ENCODE measurements at places on chromosomes 2 and 18.

- peak; percentile 88 for DNase-seq
Measured at GRCh38 chr2:88195246-88195645, 25.1 kb downstream of the THNSL2 start.

GRCh38 chr2:229261076-229261475, 10.0 kb downstream of the PID1 start:
- no peak for DNase-seq

DNA sequence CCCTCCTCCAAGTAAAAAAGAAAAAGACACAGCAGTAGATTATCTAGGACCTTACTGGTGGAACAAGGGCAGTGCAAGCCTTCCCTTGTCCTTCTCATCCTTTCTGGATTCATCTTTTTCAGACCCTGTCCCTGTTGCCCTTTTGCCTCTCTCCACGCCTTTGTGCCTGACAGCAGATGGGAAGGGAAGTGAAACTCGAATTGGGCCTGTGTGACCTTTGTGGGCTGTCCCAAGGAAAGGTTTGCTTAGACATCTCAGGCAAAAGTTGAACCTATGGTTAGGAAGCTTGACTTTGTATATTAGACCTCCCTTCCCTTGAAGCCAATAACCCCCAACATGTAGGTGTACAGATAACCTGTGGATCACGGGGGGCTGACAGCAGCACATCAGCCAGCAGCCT, 185.3 kb downstream of the PRKCE start:
- DNase-seq, result peak; percentile 84

- DNase-seq, result no peak
Measured at GRCh38 chr2:38739524-38739923, 11.6 kb downstream of the SRSF7 start.

GRCh38 chr18:56162311-56163265, 475.8 kb downstream of the TXNL1 start:
- DNase-seq, result peak; percentile 93

DNA sequence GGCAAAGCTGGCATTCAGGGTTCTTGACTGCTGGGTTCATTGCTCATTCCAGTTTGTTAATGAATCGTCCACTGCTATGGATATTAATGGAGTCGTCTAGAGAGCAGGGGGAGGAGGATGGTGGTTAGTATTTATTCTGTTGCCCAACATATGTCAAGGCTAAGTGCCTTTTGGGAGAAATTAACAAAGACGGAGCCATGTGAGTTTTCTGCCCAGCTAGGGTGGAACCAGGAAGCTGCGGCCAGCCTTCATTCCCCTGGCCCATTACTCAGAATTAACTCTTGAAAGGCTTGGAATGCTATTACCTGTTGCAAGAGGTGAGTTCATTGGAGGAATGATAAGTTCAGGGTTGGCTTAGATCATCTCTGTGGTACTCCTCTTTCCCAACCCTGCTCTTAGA, 19.3 kb downstream of the IGFBP2 start:
- DNase-seq, result no peak

DNA sequence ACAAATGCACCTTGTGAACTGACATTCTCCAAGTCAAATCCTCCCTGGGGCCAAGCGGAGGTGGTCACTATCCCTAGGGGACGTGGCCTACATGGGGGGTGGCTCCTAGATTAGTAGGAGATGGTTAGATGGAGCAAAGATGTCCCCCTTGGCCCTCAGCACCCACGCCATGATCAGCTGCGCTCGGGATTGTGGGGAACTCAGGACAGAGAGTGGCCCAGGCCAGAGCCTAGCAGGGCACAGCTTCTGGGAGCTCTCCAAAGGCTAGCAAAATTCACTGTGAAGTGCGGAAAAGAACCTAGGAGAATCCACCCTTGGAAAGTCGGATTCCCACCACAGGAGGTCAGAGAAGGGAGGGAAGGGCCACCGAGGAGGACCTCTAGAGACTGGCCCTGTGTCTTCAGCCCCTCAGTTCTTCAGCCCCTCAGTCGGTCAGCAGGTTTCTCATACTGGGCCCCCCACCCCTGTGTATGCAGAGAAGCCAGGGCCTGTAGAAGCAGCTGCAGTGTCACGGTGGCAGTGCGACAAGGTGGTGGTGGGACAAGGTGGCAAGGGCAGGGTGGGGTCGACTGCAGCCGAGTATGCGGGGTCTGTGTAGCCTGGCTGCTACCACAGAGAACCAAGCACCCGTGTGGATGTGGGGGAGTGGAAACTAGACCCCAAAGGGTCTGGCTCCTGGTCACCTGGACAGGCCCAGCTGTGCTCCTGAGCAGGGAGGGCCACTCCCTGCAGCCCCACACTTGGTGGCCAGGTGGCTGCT, 18.4 kb downstream of the GPR55 start:
- no peak for DNase-seq

- no peak for DNase-seq
Measured at GRCh38 chr2:26652361-26653041, 11.3 kb upstream of the CIB4 start.

- no peak for DNase-seq
Measured at GRCh38 chr2:118844261-118845004, 3.0 kb downstream of the EN1 start.

DNA sequence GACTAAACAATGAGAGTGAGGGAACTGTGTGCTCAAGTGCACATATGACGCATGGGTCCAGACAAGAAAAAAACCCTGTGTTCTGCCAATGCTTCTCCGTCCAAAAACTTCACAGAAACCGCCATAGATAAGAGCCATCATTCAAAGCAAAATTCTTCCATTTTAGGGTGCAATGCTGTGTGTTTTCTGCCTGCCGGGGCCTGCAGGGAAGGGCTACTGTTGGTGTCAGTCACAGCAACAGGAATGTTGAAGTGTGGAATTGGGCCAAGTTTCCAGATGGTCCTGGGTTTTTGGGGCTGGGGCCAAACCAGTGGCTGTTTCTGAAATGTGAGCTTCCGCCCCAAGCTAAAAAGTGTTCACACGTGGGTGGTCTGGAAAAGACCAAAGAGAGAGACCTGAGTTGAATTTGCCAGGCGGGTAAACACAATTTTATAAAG, 677 bp upstream of the MC2R start:
- DNase-seq, result no peak

- DNase-seq, result no peak
Measured at GRCh38 chr2:138711812-138712211, 68.4 kb downstream of the NXPH2 start.

GRCh38 chr2:101781791-101782426, 84.4 kb downstream of the MAP4K4 start:
- no peak for DNase-seq

DNA sequence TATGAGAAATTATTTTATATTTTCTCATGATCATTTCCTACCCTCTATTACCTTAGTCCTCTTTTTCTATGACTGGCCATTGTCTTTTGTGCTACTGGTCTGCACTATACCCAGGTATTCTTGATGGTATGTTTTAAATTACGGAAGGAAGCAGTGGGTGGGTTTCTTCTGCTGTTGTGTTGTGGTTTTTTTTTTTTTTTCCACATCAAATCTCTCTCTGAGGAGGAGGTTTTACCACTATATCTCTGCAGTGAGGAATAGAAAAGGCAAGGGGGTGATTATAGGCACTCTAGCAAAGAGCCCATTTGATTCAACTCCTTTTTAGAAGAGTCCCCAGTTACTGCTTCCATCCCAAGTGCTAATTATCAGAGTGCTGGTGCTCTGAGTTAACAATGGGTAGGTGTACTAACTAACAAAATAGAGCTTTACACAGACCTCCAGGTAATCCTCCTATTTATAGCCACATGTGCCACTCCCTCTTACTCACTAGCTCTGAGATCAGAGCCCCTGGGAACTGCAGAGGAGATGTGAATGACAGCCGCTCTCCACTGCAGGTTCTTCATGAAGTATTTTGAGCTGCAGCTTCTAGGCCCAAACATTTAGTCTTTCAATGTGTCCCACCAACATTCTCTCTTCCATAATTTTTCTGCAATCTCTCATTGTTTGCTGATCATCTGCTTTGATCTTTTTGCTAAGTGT, 301.6 kb upstream of the GULP1 start:
- no peak for DNase-seq

DNA sequence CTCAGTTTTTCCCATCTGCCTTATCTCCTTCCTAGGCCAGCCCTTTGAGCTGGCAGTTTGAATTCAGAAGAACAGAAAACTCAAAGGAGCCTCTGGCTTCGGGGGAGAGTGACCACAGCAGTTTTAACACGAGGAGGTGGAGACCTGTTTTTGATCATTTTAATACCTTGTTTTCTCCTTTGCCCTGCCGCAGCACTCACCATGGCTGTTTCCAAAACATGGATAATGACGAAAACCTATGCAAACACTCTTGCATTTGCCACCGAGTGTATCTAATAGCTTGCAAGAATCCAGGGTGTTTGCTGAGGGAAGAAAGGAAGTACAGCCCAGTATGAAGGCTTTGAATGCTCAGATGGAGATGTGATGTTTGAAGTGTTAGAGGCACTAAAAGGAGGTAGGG, 167.1 kb downstream of the PRKCE start:
- no peak for DNase-seq

DNA sequence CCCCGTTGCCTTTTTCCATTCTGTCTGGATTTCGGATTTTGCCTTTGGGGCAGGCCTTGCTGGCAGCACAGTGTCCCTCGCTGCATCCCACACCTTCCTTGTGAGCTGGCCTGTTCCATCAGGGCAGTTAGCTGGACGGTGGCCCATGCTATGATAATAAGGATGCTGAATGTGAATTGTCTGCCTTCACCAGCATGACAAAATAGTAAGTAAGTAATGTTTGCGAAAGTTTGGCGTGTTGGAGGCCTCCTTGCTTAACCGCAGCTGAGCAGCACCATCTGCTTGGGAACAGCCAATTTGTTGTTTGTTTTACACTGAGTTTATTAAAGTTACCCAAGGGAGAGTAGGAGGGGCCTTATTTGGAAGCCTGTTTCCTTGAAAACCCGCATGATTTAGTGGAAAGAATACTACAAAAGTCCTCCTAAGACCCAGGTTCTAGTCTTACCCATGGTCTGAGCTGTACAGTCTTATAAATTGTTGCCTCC, 469.7 kb upstream of the FANCL start:
- peak; percentile 96 for DNase-seq

GRCh38 chr2:11716689-11717321, 29.6 kb upstream of the LPIN1 start:
- DNase-seq, result peak; percentile 67

GRCh38 chr18:3508576-3509549, 58.9 kb downstream of the TGIF1 start:
- peak; percentile 27 for DNase-seq

DNA sequence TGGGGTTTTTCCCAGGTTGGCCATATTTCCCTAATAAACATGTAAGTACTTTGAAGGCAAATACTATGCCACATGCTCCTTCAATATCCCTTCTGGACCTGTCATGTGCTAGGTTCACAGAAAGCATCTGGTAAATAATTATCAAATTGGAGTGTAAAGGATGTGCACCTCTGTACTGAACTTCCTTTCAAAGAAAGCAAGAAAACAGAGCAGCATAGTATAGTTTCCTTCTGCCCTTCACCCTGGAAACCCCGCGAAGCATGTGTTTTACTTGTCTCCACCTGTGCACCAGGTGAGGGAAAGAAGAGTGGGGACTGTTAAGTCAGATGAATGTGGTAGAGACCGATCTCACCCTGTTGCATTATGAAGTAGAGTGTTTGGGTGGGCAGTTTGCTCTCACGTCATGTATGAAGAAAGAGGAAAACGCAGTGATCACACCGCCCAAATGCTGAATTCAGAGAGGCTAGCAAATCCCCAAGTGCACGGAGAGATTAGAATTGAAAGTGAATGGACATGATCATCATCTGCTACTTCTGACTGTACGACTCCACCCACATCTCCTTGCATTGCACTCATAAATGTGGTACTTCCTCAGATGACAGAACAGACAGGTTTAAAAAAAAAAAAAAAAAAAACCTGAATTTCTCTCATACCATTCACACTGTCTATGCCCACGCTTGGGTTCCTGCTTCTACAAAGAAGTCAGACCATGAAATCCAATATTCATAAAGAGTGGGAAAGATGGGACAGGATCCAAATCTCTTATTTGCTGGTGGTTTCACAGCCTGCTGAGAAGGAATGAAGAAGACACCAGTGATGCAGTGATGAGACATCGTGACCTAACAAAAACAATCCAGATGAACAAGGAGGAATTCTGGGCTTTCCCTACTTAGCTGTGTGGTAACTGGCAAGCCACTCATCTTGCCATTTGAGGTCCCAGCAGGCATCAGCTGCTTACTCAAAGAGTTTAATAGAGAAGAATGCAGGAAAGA, 448.6 kb downstream of the BCL11A start:
- peak; percentile 85 for DNase-seq

DNA sequence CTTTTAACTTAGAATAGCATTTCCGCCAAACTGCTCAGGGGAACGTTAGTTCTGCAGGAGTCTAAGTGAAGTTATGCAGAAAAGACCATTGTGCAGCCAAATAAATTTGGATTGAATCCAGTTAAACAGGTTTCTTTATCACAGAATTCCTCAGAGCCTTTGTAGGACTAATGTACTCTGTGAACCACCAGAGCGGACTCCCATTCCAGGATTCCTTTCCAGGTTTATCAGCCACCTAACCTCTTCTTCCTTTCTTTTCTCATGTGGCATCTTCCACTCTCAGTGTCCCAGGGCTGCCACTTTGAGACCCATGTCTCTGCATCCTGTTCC, 350.4 kb downstream of the TSN start:
- DNase-seq, result no peak

DNA sequence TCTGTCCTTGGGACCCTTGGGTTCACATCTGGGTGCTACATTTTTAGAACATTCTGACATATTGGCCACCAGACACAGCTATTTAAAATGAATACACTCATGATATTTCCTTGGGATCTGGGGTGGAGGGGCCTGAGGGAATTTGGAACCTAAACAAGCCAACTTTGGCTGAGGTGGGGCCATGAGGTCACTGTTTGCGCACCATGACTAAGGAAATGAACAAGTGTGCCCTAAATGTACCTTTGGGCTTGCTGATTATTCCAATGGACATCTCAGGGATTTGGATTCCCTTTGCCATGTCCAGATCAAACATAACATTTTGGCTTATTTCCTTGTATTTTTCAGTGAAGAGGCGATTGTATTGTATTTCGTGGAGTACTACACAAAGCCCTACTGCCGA, 80.5 kb upstream of the SEC11C start:
- DNase-seq, result no peak

- no peak for DNase-seq
Measured at GRCh38 chr2:18741895-18742732, 152.7 kb upstream of the NT5C1B start.

- no peak for DNase-seq
Measured at GRCh38 chr2:146467425-146467824, 1377.4 kb upstream of the ACVR2A start.

GRCh38 chr18:75016025-75016717, 192.8 kb downstream of the PTGR3 start:
- DNase-seq, result no peak

DNA sequence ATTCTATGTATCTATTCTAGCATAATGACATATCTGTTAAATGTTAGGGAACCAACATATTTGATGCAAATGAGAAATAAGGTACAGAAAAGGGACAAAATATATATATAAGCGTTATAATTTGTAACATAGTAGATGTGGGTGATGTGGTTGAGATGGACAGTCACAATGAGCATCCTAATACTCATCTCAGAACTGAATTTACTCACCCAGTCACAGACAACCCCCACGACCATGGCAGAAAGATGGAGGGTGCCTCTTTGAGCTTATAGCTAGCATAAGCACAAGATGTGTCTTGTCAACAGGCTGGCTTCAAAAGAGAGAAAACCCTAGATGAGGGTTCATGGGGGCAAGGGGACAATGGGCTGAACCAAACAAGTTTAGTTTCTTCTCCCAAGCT, 9.1 kb upstream of the DSG3 start:
- DNase-seq, result no peak

All from MV-4-11 (cell line).